Osteocyte (in vitro differentiated cells): ENCODE measurements at places on chromosomes 5 and 9. TPM values are rescaled to one million over a fixed set of nuclear protein-coding genes. Genes with fewer than 3 reads are reported as not detected.
A peak's percentile ranks its signal among the peaks of the same experiment; 100 is the strongest.

The TEX48 gene
- total RNA-seq = not detected in 2 replicates

The TMEM252 gene
- not detected in 2 replicates for total RNA-seq

The SAPCD2 gene
- 3.1 and 3.4 TPM in 2 replicates for total RNA-seq

The GRXCR2 gene
- not detected in 2 replicates for total RNA-seq

The ORM2 gene
- not detected in 2 replicates for total RNA-seq

The PRDM9 gene
- total RNA-seq = not detected in 2 replicates

GRCh38 chr5:40568548-40568947, 111.2 kb upstream of the PTGER4 start:
- no peak for DNase-seq

DNA sequence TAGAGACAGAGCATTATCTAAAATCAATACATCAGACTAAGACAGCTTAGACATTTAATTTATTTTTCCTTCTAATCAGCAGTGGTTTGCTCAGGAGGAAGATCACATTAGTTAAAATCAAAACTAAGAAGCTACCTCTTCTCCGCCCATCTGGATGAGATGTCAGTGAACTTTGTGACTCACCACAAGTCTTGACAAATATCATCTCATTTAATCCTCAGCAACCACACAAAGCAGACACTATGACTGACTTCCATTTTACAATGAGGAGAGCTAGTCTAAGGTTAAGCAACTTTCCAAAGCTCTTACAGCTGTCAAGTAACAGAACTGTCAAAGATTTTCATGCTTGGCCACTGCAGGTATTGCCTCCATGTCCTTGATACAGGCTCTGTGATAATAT, 289.5 kb downstream of the DEPDC1B start:
- no peak for DNase-seq

- no peak for DNase-seq
These were observed 792.1 kb downstream of the BRINP1 start for GRCh38 chr9:118577121-118577520.

DNA sequence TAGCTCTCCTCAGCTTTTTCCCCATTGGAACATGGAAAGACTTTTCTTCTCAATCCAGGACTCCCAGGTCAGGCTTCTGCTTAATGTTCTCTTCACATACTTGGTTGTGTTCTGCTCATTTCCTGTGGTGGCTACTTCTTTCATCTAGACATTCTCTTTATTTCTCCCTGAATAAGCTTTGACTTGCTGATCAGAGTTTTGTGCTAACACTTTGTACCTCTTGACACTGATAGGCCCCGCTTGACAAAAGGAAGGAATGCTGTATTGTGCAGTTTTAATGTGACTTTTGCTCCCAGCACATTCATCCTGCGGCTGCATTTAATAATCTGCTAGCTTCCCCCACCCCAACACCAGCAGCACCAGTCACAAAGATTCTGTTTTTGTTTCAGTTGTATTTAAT, 90.9 kb upstream of the MINAR2 start:
- DNase-seq = no peak

- DNase-seq = no peak
These were observed 9.2 kb upstream of the FIBCD1 start for GRCh38 chr9:130948266-130948665.

GRCh38 chr5:150582241-150583109, 58.0 kb upstream of the SYNPO start:
- DNase-seq = no peak

DNA sequence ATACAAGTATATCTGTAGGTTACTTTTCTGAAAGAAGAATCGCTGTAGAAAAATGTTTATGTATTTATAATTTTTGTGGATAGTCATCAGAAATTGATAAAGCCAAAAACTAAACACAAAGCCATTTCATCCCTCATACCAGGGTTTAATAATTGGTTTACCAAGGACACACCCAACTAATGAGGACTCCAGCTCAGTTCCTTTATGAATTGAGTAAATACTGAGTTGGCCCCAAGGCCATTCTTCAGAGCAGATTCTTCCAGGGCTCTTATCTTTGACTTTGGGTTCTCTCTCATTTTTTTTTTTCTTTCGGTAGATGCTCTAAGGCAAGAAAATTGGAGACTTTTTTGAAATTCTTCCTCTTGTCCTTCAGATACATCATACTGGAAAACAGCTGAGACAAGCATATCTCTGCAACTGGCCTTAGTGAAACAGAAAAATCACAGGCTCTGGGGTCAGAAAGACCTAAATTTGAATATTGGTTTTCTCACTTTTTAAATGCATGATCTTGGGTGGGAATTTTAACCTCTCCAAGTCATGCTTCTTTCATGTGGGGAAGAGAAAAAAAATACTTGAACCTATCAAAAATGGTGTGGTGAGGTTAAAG, 401.8 kb downstream of the ARHGEF28 start:
- no peak for DNase-seq

- DNase-seq = no peak
These were observed 9.6 kb downstream of the PFDN1 start for GRCh38 chr5:140293091-140293848.

GRCh38 chr5:162068412-162068811, 839 bp downstream of the GABRG2 start:
- DNase-seq = no peak

DNA sequence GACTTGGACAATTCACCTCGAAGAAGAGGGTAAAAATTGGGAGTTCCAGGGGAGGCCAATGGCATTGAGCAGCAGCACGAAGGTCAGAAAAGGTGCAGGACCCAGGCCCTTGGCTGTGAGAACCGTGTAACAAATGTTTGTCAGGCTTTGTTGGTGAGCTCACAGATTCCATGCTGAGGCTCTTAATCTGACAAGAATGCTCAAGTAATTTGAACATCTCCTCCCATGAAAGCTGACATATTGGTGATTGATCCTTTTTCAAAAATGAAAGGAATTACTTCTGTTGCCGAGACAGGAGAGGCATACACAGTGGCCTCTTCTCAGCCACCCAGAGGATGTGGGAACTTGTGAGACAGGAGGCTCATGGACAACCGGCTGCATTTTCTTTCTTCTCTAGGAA, 11.6 kb downstream of the RAI14 start:
- no peak for DNase-seq

DNA sequence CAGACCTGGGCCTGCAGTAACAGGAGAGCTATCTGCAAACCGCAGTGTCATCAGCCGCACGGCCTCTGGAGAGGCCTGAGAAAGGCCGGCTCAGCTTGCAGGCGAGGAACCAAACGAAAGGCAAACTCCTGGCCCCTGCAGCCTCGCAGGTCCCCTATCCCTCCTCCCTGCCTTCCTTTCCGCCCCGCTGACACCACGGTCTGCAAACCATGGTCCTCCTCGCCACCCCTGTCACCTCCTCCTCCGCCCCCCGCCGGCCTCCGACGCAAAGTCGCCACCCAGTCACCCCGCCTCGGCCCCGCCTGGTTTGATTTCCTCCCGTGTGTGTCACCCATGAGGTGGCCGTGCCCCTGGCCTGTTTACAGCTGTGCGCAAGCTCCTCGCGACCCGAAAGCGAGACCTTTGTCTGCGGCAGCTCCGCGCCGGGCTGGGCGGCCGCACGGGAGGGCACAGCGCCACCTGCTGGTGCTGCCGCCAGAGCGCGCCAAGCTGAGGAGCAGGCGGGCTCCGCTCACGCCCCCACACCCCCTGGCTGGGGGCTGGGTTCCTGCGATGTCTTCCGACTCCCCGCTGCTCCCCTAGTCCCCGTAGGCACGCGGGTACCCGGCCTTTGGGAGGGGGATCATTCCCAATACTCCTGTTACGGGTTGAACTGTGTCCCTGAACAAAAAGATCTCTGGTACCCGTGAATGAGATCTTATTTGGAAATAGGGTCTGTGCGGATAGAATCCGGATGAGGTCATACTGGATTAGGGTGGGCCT, 19.4 kb downstream of the GBGT1 start:
- peak; percentile 91 for DNase-seq

- DNase-seq = no peak
These were observed 44.8 kb downstream of the LIX1 start for GRCh38 chr5:97097326-97098230.
